Activated CD8-positive, alpha-beta memory T cell treated with anti-CD3 and anti-CD28 coated beads for 1 hour (primary cell): ENCODE measurements at places on chromosomes 2 and 18.

GRCh38 chr18:23113576-23113975 is 21.7 kb upstream of the CABLES1 start:
- DNase-seq, result no peak

DNA sequence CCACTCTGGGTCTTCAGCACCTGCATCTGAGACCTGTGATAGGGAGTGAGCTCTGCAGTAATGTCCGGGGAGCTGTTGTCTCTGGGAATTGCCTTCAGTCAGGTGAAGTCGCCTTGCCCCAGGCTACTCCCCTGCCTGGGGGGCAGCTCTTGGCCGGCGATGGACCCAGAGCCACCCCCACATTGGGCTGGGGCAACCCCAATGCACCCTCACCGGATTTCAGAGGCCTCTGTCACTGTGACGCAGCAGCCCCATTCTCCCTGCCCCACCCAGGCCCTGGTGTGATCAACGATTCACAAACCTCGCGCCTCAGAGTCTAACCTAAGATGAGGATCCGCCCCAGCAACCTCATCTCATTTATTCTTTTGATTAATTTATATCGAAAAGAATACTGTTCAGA is 303.6 kb downstream of the NDUFA10 start:
- no peak for DNase-seq

GRCh38 chr2:20507166-20507692 is 60.4 kb downstream of the RHOB start:
- DNase-seq, result no peak

DNA sequence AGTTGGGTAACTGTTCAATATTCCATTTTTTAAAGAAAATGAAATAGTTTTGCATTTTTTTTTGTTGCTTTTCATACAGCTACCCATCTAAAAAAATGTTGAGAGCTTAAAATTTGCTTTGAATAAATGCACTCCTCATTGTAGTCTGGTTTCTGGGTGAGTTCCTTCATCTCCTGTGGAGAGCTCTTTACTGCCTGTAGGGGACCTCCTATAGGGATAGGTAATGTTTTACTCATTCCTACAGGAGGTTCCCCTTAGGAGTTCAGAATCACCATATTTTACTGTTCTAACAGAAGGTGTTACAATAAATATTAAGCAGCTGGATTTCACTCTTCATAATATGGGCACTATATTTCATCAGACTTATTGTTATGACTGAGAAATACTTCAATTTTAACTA is 947.3 kb upstream of the CRIM1 start:
- no peak for DNase-seq

- DNase-seq, result no peak
Observed at GRCh38 chr2:226031647-226032501, 632.4 kb downstream of the NYAP2 start.

DNA sequence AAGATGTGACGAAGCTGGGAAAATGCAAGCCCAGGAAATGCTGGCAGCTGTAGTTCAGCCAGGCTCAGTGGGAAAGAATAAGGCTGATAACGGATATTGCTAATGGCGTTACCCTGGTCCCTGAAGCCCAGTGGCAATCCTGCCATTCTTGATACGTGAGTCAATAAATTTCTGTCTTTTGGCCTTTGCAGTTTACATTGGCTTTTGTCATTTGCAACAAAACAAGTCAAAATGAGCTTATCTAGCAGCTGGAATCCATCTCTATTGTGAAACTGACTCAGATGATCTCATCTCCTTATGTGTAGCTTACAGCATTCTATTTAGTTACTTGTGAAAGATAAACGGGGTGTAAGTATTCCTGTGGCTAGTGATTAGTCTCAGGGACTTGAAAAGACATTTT is 43.8 kb downstream of the ARL6IP6 start:
- DNase-seq, result no peak

- no peak for DNase-seq
Observed at GRCh38 chr2:11094021-11094810, 61.1 kb upstream of the SLC66A3 start.

DNA sequence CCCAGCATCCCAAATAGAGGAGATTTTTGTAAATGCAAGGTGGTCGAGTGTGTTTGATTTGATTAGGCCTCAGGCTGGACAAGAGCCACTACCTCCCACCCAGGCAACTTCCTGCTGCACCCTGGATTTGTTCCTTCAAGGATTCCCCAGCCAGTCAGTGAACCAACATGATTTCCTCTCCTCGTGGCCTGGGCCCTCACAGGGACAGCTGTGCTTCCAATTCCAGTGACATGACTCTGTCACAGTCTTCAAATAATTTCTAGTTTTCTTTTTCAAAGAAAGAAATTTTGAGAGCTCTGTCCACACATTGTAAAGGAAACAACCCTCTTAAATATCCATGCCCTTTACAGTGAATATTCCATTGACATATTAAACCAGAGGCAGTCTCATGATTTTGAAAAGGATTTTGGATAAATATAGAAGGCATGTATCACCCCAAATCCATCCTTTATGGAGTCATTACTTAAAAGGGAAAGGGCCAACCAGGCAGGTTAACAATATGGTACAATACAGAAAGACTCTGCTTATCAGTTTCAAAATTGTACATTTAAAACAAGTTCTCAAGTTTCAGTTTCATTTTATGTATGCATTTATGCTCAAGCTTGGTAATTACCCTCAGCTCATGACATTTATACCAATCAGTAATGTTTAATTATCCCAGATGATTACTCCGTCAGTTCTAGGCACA is 121.3 kb upstream of the FOSL2 start:
- DNase-seq, result no peak

DNA sequence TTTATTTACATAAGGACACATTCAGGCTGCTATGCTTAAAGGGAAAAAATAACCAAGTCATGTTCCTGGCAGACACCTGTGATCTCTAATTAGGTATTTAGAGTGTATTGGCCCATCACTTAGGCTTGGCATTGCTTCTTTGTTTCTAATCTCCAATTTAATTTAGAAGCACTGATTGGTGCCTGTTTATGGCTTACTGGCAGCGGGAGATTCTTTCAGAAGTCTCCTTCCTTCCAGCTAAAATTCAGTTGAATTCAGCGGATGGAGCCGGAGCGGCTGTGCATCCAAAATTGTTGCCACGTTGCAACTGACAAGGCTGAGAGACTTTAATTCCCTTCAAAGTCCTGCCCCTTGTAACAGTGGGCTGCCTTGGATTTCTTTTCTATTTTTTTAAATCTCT is 66.5 kb downstream of the VWA3B start:
- DNase-seq, result no peak

- no peak for DNase-seq
Observed at GRCh38 chr2:137957033-137957432, 7.2 kb upstream of the HNMT start.

DNA sequence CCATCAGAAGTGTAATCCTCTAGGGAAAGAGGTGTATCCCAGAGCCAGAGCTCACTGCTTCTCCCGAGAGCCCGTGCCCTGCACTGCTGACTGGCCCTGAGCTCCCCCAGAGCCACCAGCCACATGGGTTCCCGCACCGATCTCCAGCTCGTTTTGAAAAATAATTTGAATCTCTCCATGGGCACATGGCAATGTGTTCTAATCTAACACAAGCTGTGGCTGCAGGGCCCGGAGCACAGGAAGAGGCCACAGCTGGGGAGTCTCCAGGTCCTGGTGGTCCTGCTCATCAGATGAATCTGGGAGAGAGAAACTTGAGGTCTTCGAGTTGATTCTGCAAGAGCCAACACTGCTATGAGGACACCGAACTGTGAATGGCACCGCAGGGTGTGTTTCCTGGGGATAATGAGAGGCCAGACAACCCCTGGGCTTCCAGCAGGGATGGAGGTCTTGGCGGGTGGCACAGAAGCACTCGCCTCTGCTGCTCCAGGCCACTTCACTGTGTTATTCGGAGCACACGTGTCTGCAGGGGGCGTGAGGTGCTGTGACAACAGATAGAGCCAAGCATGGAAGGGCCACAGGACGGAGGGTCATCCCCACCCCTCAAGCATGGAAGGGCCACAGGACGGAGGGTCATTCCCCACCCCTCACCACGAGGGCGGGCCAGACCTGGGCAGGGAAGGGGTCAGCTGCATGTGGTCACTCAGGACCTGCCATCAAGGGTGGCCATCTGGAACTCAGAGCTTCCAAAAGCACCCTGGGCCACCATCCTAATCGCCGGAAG is 196.8 kb downstream of the NDUFA10 start:
- DNase-seq, result no peak

DNA sequence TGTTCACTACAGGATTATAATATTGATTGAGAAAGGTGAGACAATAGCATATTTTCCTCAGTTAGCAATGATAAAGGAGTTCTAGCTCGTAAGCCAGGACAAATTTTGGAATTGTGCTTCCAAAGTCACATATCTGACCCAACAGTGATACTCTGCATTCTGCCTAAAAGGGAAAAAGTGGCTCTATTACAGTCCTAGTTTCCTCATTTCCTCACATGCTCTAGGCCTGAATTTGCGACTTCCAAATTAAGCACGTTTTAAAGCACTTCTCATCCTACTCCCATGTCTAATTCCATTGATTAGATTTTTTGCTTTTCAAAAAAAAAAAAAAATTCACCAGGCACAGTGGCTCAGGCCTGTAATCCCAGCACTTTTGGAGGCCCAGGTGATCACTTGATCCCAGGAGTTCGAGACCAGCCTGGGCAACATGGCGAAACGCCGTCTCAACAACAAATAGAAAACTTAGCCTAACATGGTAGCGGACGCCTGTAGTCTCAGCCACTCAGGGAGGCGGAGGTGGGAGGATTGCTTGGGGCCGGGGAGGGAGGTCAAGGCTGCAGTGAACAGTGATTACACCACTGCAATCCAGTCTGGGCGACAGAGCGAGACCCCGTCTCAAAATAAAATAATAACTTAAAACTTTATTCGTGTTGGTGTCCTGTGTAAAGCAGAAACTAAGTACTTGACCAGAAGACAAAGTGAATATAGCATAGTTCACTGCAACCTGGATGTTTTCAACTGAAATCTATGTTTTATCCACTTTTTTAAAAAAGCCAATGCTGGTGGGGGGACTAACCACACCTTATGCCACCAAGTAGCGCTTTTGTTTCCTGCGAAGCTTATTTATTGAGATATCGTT is 1.5 kb downstream of the ESCO1 start:
- no peak for DNase-seq

GRCh38 chr2:229800997-229801754 is 86.8 kb upstream of the DNER start:
- DNase-seq, result peak; percentile 40

DNA sequence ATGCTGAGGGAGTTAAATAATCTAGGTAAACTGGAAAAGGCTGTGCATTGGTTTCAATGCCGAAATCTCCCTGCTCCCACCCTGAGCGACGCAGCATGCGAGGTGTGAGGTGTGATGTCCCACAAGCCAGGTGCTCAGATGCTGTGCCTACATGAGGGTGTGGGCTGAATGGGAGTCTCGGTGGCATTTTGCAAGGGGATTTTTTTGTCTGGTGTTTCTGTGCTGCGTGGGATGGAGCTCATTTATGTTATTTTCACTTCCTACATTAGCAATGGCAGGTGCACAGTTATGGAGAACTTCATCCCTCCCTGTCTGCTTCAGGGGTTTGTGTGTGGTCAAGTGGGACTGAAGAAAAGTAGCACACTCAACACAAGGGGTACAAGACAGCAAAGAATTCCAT is 110.2 kb upstream of the CCDC68 start:
- no peak for DNase-seq
